Fibroblast of skin of left biceps (primary cell): ENCODE measurements at places on chromosomes 2 and 18.

DNA sequence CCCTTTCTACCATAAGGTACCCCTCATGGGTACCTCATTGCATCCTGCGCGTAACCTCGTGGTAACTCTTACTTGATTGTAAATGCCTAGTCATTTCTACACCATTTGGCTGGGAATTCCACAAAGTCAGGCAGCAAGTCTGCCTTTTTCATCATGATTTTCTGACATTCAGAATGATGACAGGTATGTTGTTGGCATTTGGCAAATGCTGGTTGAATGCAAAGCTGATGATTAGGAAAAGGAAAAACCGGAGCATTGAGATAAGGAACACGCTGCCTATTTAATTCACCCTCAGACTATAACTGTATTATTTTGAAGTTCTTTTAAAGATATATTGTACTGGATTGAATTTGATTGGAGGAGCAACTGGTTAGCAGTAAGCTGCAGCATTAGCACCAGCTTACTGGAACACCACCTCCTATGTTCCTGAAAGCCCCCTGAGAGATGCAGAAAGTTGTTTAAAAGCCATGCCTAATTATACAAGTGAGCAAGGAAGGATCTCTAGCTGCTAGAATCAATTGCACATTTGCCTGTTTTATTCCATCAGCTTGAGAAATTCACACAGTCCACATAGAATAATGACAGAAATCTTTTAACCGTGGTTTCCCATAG lies 520.1 kb downstream of the LRP1B start:
- DNase-seq = no peak

GRCh38 chr2:236216711-236217110 lies 47.5 kb downstream of the ASB18 start:
- DNase-seq = no peak

DNA sequence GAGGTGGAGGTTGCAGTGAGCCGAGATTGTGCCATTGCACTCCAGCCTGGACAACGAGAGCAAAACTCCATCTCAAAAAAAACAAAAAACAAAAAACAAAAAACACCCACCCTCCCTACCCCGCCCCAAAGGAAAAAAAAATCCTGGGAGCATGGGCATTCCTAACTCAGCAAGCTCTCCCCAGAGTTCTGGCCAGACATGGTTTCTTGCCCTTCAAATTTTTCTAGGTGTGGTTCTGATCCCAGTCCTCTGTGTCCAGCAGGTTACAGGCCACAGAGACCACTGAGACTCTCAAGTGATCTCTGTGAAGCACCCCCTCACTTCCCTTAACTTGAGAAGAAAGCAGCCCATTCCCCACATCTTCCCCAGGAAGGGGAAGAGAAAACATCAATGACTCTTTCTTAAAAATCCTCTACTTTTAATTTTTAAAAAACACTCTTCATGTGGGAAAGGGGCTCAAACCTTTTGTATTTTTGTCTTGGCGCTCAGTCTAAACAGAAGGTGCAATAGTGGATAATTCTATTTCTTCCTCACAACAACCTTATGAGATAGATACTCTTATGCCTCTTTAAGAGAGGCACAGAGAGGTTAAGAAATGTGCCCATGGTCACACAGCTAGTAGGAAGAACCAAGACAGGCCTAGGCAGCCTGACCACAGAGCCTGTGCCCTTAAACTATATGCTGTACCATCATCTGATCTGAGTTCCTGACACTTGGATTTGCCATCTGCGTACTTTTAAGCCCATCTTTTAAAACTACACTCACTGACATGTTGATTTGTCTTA lies 6.9 kb upstream of the KCNE4 start:
- DNase-seq = no peak

DNA sequence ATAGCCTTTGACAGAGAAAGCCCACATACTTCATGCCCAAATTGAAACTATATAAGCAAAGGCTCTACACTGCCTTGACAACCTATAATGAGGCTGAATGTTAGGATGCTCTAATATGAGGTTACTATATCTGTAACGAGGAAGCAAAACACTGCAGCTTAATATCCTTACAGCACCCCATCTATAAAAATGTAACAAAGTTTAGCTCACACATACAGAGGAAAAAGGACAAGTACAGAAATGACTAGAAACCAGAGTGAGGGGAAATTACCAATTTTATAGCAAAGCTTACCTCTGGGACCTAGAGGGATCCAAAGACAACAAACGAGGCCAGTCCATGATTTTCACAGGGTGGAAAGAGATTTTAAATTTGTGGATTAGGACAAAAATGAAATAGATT lies 138.5 kb downstream of the COL4A4 start:
- no peak for DNase-seq

- DNase-seq = no peak
Observed at GRCh38 chr2:240588006-240588655, 1.6 kb downstream of the CAPN10 start.

DNA sequence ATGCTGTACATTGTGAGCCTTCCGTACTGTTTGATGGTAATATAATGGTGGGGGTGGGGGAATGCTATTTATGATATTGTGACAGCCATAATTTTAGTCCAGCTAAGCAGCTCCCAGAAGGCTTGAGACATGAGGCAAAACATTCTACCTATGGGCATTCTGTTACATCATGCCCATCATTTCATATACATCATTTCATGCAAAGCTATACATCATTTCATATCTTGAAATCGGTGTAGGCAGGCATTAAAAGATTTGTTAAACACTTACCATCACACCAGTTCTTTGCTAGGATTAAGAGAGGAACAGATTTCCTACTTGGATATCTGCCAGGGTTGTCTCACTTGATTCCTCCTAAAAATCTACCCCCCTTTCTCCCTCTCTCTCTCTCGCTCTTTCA lies 84.5 kb downstream of the COL5A2 start:
- no peak for DNase-seq

DNA sequence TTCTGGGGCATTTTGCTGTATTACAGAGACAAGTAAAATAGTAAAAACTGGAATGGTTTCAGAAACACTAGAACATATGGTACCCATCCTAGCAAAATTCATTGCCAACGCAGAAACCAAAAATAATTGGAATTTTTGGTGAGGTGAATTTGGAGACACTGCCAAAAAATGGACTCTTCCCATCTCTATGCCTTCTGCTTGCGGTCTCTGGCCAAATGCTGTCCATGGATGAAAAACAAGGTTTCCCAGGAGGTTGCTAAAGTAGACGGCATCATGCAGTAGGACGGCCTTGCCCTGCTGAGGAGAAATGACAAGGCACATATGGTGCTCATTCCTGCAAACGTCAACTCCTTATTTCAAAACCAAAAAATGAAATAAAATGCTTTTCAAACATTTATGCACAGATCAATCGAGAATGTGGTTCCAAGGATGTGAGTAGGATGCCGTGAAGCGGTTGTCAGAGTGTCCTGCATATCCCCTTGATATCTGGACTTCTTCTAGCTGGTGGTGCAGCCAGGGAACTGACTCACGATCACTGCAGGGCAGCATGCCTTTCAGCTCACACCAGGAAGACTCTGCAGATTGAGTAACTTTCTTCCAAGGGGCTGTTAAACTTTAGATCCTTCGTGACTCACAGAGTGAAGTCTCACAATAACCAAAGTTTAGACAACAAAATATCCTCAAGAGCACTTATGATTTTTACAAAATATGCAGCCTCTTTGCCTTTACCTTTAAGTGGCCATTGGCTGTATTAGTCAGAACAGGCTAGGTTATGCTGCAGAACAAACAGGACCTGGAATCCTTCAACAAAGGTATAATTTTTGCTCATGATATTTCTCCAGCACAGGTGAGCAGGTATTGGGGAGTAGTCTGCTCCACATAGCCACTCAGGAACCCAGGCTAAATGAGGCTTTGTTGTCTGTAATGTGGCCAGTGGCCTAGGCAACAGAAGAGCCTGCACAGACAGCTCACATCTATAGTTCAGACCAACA lies 149.4 kb upstream of the NDUFV2 start:
- DNase-seq = peak; percentile 85

- no peak for DNase-seq
Observed at GRCh38 chr18:5106730-5107129, 90.3 kb downstream of the AKAIN1 start.

DNA sequence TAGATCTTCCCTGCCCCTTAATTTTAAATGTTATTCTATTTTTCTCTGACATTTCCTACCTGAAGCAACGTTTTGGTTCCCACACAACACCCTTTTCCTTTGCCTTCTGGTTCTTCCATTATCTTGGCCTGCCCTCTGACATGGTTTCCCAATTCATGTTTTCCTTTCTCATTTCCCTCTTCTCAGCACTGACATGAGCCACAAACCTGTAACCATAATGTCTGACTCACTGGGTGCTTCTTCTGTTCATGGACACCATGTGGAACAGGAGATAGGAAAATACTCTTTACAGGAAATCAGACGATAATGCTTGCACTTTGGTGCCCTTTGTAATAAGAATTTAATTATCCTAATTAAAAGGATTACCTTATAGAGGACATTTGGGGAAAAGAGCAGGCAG lies 142.0 kb downstream of the ZEB2 start:
- no peak for DNase-seq

GRCh38 chr18:11955239-11956029 lies 25.9 kb upstream of the IMPA2 start:
- DNase-seq = peak; percentile 83

DNA sequence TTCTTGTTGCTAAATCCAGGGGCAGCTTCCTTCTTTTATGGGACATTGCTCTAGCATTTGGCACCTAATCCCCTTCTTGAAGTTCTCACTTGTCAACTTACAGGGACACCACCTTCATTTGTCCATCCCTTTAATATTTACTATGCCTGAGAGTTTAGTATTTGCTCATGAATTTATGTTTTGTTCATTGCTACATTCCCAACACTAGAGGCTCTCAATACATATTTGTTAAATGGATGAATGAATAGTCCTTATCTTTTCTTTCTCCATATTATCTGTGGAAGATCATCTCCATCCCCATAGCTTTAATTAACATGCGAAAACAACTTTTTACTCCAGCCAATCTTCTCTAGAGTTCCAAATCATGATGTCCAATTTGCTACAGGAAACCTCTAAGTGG lies 5.4 kb downstream of the CWC22 start:
- no peak for DNase-seq

- no peak for DNase-seq
Observed at GRCh38 chr18:62660691-62661090, 54.6 kb upstream of the PHLPP1 start.

DNA sequence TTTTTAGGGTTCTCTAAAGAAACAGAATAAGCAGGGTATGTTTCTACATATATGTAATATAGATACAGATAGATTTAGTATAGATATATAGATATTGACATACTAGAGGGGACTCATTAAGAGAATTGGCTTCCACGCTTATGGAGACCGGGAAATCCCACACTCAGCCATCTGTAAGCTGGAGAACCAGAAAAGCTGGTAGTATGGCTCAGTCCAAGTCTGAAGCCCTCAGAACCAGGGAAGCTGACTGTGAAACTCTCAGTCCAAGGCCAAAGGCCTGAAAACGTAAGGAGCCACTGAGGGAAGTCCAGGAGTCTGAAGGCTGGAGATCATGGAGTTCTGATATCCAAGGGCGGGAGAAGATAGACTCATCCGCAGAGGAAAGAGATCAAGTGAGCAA lies 441.3 kb upstream of the CDH20 start:
- DNase-seq = no peak

DNA sequence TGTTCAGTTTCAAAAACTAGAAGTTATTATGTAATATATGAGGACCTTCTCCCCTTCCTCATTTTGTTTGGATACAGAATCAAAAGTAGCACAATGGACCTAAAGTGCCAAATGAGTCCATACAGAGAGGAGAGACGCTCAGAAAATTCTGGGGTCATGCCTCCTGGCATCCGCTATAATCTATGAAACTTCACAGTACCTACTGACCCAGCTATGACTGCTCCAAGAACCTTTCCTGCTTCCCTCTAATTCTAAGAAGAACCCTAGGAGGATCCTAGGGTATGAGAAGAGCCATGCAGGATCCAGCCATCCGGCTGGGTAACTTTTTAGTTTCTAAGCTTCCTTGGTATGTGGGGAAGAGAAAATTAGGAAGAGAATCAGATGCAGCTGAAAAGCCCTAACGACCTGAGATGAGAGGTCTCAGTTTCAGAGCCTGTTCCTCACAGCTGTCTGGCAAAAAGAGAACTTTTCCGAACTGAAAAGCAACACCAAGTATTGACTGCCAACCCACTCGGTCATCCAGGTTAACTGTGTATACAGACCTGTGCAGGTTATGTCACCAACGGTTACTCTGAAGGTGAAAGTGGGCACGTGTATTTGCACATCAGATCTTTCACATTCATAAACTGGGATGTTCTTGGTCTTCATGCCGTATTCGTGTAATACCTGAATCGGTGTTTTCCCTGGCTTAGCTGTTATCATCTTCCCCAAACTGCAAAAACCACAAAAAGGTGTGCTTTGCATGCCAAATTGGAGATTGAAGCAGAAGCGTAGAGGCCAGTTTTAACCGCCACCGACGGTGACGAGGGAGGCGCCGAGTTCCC lies 1.1 kb downstream of the PRKRA start:
- no peak for DNase-seq

DNA sequence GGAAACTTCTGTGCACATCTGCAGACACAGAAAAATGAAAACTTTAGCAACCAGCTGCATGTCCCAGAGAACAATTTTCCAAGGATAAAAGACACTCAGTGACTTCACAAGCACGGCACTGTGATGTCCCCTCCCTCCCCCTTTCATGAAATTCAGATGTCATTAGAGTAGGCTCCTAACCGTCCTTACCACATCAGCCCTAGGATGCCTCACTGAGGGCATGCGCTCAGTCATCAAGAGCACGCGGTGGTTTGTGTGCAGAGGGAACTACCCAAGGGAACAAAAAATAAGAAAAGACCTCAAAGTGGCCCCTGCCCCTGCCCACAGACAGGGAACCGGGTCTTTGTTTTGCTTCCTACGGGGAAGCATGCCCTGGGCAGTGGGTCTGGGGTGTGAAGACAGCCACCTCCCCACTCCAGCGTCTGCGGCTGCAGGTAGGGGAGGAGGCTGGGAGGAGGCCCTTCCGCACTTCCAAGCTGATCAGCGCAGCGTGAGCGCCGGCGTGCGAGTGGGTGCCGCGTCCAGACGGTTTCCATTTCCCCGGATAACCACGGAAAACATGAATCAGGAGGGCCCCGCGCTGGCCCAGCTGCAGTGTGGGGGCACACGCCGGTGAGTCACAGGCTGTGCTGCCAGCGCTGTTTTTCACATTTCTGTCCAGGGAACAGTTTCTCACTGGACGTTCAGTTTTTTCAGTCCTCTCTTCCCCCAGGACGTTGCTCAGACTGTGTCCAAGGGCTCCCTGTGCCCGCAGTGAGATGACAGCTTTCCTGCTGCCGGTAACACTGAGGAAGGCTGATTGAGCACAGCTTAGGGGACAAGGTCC lies 70.6 kb downstream of the COPS8 start:
- peak; percentile 66 for DNase-seq

GRCh38 chr18:7901657-7902056 lies 334.5 kb downstream of the PTPRM start:
- DNase-seq = no peak

- DNase-seq = no peak
Observed at GRCh38 chr2:120697471-120697870, 38.2 kb upstream of the GLI2 start.

DNA sequence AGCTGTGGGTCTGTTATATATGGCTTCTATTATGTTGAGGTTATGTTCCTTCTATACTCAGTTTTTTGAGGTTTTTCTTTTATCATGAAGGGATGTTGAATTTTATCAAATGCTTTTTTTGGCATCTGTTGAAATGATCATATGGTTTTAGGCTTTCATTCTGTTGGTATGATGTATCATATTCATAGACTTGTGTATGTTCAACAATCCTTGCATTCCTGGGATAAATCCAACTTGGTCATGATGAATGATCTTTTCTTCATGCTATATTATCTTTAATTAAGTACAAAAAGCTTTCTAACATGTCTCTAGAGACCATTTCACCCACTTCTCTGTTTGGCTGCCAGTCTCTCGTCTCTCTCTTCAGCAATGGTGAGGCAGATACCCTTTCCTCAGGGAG lies 54.2 kb downstream of the MDH1 start:
- peak; percentile 72 for DNase-seq

GRCh38 chr18:75179819-75180600 lies 28.9 kb downstream of the PTGR3 start:
- no peak for DNase-seq
